ENCODE measurements at places on chromosomes 13 and 19.

GRCh38 chr19:30682999-30683536 lies 310.9 kb downstream of the ZNF536 start:
- DNase-seq, result peak; percentile 70

- no peak for DNase-seq
Measured at GRCh38 chr13:75076476-75076875, 405.5 kb downstream of the TBC1D4 start.

DNA sequence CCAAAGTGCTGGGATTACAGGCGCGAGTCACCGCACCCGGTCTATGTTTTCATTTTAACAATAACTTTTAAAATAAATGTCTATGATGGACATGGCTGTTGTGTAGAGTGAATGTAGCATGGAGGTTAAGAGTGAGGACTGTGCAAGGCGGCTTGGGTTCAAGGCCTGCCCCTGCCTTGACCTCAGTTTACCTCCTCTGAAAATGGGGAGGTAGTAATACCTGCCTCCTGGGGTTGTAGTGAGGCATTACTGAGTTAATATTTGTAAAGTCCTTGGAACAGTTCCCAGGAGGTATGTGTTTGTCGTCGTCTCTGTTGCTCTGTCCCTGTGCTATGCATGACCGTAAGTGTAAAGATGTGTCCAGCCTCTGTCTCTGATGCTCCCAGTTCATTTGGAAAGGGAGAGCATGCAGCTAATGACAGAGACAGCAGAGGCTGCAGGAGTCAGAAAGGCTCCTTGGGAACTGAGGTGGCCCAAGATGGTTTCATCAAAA lies 9.4 kb downstream of the GARRE1 start:
- DNase-seq, result no peak

- DNase-seq, result no peak
Measured at GRCh38 chr19:10113592-10113963, 2.1 kb downstream of the P2RY11 start.

GRCh38 chr13:48511621-48512230 lies 21.2 kb downstream of the RCBTB2 start:
- no peak for DNase-seq

DNA sequence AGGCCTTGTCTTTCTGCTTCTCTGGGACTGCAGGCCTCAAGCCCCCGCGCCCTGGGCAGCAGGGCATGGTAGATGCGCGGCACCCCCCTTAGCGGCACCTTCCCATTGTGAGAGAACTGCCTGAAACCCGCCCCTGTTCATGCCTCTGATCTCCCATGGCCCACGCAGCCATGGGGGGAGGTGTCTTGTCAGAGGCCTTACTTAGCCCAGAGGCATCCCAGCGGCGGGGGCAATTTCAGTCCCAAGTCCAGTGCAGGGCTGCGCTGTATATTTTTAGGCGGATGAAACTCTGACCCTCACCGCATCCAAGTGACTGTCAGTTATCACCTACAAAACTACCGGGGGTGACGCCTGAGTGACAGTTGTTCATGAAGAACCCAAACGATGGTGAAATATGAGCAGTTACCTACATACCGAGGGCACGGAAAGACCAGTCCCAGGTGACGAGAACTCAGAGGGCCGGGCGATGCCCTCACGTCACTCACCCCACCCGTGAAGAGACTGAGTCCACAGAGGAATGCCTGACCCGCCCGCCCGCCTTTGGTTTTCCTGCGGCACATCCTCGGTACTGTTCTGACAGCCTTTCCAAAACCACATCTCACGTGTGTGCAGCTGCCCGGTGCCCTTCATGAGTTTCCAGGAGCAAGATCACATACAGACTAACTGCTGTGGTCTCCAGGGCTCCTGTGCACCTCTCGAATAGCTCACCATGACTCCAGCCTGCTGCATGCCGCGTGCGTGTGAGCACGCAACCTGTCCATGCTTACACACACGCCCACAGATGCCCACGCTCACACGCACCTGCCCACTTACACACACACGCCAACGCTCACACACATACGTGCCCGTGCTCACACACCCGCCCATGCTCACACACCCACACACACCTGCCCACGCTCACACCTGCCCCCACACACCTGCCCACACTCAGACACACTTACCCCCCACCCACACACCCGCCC lies 14.4 kb downstream of the IL17D start:
- DNase-seq, result no peak

GRCh38 chr19:40381321-40381720 lies 8.7 kb downstream of the HIPK4 start:
- no peak for DNase-seq

DNA sequence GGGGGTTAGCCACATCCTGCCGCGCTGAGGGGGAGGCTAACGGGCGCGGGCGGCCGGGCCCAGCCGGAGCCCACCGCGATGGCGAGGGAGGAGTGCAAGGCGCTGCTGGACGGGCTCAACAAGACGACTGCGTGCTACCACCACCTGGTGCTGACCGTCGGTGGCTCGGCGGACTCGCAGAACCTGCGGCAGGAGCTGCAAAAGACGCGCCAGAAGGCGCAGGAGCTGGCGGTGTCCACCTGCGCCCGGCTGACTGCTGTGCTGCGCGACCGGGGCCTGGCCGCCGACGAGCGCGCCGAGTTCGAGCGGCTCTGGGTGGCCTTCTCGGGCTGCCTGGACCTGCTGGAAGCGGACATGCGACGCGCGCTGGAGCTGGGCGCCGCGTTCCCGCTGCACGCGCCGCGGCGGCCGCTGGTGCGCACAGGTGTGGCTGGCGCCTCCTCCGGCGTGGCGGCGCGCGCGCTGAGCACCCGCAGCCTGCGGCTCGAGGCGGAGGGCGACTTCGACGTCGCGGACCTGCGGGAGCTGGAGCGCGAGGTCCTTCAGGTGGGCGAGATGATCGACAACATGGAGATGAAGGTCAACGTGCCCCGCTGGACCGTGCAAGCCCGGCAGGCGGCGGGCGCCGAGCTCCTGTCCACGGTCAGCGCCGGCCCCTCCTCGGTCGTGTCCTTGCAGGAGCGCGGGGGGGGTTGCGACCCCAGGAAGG lies 692 bp downstream of the RGS9BP start:
- peak; percentile 28 for DNase-seq

DNA sequence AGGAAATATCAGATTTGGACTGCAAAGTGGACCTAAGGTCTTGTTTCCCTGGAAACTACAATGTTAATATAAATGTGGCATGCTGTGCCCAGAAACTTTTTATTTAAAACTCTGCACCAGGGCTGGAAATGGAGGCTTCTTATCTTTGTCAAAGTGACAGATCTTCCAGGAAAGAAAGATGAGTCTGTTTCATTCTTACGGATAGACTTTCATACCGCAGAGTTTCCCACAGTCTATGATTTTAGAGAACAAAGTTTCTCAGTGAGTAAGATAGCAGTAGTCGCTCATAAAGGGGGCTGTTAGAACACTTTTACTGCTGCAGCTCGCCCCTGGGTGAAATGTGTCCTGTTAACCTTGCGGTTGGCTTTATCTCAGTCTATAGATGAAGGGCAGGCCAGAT lies 6.7 kb downstream of the CLEC11A start:
- DNase-seq, result no peak

- no peak for DNase-seq
Measured at GRCh38 chr13:77863144-77863543, 55.5 kb downstream of the EDNRB start.

DNA sequence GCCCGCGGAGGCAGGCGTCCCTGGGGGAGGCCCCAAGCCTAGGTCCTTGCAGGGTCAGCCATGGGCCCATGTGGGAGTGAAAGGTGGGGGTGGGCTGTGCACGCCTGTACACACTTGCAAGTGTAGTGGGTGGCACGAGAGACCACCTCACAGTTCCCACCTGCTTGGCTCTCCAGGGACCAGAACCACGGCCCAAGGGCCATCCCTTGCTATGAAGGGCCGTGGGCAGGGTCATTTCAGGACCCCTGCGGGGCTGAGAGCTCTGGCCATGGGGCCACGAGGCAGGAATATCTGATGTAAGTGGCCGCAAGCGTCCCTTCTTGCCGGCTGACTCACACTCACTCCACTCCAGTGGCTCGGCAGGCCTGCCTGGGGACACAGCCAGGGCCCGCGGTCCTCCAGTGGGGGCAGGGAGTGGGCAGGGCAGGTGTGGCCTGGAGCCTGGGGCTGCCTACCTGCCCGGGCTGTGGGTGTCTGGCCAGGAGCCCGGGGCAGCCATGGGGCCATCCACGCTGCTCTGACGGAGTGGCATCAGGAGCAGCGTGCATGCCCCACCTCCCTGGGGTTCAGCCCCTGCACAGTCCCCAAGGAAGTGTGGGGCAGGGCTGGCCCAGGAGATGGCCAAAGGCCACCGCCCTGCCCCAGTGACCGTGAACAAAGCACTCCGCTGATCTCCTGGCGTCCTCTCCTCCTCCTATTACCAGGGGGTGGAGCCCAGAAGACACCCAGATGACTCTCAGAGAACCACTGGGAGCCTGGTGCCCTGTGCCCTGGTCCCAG lies 8.6 kb upstream of the MKNK2 start:
- DNase-seq, result no peak

- no peak for DNase-seq
Measured at GRCh38 chr19:45917421-45918091, 3.0 kb upstream of the NANOS2 start.

GRCh38 chr19:7925171-7925851 lies 624 bp downstream of the CTXN1 start:
- peak; percentile 92 for DNase-seq

DNA sequence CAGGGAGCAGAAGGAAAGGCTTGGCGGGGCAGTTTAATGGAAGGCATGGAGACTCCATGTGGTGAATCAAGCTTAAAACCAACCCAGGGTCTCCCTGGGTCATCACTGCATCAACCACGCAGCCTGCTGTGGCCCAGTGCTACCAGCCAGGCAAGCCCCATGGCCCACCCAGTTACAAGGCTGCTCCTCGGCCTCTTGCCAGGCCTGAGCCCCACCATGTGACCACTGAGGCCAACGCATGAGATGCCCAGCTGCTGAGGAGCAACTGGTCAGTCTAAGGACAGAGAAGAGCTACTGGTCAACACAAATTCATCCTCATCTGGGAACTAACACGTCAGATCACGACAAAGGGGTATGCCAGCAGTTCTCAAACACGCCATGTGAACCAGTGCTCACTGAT lies 15.4 kb upstream of the KPTN start:
- no peak for DNase-seq

GRCh38 chr13:89925107-89925506 lies 1422.4 kb upstream of the MIR17HG start:
- no peak for DNase-seq

GRCh38 chr19:50669302-50670101 lies 20.3 kb downstream of the C19orf81 start:
- DNase-seq, result no peak

DNA sequence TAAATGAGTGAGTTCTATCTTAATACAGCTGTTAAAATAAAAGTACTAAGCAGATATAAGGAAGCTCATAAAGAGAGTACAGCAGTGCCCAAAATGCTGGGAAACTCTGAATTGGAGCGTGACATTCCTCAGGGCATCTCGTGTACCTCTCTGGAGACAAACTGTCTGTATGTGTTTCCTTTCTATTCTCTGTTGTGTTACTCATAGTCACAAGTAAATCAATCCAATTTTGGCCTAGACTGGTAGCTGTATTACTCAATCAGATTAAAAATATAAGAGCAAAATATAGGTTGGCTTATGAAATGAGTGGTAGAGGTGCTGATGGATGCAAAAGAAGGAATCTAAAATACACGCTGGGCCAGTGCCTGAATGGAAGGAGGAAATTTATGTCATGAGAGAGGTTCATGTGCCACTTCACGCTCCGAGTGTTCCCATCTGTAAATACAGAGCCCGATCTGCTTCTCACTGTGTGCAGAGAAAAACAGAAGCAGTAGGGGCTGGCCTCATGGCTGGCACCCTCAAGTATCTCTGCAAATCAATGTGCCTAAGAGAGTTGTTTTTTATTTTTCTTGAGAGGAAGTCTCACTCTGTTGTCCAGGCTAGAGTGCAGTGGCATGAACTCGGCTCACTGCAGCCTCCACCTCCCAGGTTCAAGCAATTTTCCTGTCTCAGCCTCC lies 58.7 kb upstream of the RGCC start:
- no peak for DNase-seq

- no peak for DNase-seq
Measured at GRCh38 chr13:90943946-90944345, 403.5 kb upstream of the MIR17HG start.

GRCh38 chr19:7830272-7830771 lies 304 bp downstream of the EVI5L start:
- no peak for DNase-seq

GRCh38 chr19:4326837-4327251 lies 11.8 kb downstream of the STAP2 start:
- DNase-seq, result no peak

- no peak for DNase-seq
Measured at GRCh38 chr19:39802958-39803357, 24.3 kb downstream of the LEUTX start.

DNA sequence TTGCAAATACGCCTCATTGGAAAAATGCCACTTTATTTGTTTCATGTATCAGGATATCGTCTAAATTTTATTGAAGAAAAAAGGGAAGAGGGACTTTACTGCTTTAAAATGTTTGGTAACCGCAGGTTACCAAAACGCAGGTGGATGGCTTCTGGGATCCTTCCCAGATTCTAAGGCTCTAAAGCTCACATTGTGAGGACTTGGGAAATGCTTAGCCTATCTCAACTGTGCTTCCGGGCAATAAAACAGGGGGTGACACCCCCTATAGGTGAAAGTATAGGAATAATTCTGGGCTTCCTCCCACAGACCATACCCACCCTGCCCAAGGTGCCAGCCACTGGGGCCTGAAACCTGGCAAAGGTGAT lies 73.2 kb upstream of the IPO5 start:
- DNase-seq, result no peak

- DNase-seq, result no peak
Measured at GRCh38 chr19:41577144-41577830, 1.3 kb downstream of the CEACAM21 start.

DNA sequence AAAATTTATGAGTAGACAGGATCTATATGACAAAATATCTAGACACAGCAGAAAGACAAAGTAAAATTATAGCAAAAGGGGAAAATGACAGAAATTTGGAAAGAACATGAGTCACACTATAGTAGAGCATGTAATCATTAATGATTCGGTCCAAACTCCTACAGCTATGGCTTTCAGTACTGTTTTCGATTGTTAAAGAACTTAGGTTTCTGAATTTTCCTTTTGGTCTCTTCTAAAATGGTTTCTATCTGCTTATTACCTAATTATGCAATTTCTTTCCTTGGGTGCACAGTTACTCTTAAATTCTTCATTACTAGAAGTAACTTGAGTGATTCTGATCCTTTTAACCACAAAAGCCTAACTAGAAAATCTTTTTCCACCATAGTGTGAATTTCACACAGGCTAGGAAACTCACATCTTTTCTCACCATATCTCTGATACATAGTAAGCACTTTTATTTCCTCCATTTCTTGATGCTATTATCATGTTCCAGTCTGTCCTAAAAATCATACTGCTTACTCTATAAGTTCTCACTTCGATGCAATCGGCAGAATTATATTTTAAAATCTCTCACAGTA lies 1101.4 kb downstream of the PCDH9 start:
- no peak for DNase-seq

DNA sequence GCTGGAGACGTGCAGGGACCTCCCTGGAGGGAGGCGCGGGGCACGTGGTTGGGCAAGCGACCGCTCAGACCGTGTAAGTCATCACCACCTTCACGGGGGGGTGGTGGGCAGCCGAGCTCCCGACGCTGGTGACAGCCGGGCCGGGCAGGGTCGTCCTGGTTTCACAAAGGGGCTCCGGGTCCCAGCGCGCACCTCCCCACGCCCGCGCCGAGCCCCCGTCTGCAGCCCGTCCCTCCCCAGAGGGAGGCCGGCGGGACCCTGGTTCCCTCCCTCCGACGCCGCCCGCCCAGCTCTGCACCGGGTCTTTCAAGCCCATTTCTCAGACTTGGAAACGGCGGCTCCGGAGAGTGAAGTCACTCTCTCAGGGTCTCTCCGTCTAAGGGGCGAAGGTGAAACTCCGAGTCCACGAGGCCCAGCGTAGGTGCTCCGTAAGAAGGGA lies 729 bp upstream of the ARID3A start:
- no peak for DNase-seq
